CD4-positive, alpha-beta T cell treated with Interleukin-10 for 1 hour (primary cell): ENCODE measurements at places on chromosomes 5 and 9.

DNA sequence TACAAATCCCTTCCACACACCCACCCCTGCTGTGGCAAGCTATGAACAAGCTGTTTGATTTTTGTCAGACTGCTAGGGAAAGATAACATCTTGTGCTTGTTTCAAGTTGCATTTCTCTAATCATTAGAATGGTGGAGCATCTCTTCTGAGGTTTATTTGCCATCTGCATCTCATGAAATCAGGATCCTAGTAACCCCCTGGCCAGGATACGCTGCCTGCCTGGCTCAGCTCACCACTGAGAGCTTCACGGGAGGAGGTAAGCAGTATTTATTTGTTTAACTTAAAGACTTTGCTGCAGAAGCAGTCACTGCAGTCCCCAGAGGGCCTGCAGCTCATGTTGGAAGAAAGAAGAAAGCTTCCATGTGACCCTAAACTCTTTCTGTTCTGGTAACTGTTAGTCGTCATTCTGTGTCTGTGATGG lies 83.3 kb upstream of the CXCL14 start:
- DNase-seq: no peak

DNA sequence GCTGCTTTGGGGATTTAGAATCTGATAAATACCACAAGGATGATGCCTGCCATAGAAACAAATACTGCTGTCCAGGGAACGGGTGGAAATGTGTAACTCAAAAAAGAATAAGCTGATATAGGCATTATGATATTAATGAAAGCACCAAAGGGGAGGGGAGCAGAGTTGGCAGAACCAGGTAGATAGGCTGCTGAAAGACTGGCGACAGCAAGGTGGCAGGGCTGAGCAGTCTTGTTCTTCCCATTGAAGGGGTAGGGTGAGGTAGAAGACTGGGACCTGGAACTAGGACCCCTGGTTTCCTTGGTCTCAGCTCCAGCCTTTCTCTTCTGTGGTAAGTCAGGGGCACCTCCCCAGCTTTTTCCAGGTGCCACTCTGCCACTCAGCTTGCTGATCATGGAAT lies 31.4 kb upstream of the TMOD1 start:
- no peak for DNase-seq

- no peak for DNase-seq
Observed at GRCh38 chr9:117286245-117286644, 128.6 kb downstream of the ASTN2 start.

DNA sequence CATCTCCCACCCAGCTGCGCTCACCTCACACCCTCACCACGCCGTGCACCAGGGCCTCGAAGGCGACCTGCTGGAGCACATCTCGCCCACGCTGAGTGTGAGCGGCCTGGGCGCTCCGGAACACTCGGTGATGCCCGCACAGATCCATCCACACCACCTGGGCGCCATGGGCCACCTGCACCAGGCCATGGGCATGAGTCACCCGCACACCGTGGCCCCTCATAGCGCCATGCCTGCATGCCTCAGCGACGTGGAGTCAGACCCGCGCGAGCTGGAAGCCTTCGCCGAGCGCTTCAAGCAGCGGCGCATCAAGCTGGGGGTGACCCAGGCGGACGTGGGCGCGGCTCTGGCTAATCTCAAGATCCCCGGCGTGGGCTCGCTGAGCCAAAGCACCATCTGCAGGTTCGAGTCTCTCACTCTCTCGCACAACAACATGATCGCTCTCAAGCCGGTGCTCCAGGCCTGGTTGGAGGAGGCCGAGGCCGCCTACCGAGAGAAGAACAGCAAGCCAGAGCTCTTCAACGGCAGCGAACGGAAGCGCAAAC lies 1.1 kb downstream of the POU4F3 start:
- no peak for DNase-seq

DNA sequence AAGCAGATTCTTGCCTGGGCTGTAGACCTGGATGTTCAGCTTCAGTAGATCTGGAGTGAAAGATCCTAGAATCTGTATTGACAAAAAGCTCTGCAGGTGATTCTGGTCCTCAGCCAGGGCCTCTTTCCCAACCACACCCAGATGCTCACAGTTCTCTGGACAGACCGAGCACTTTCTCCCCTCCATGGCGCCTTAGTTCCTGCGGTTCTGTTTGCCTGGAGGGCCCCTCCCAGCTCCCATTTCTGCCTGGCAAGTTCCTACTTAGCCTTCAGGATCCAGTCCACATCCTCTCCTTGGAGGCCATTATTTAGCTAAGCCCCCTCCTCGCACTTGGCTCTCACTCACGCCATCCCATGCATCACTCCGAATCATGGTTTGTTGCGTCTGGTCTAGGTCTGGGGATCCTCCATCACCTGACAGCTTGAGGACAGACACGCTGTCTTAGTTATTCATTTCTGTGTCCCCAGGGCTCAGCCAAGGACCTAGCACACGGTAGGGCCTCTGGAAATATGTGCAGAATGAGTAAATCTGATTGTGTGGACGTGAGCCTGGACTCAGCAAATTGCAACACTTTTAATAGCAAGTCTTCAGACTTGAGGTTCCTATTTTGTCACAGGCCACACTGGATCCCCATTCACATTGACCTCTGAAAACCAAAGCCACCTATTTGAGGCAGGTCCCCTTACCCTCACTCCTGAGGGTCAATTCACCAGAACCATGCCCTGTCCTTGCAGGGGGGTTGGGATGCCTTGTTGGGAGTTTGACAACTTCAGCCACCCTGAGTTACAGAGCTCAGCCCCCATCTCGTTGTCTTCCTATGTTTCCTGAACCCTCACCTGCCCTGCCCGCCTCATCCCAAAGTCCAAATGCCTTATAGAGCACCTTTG lies 50.7 kb downstream of the COL15A1 start:
- no peak for DNase-seq
